ENCODE measurements at places on chromosomes 2 and 18. TPM values are rescaled to one million over a fixed set of nuclear protein-coding genes. Genes with fewer than 3 reads are reported as not detected.

PSME4 gene
- 51.0 TPM for total RNA-seq

CHAC2 gene
- 6.0 TPM for total RNA-seq

KCNG3 gene
- not detected for total RNA-seq

KLHL30 gene
- total RNA-seq, result 22.0 TPM

SERPINB12 gene
- total RNA-seq, result not detected

GAREM1 gene
- total RNA-seq, result 20.8 TPM

GREB1 gene
- total RNA-seq, result 8.2 TPM

SERPINB4 gene
- not detected for total RNA-seq

CAVIN2 gene
- 119 TPM for total RNA-seq

FBXO36 gene
- total RNA-seq, result 0.55 TPM

CLEC4F gene
- 0.25 TPM for total RNA-seq

LIMS3 gene
- total RNA-seq, result 2.6 TPM

CENPA gene
- not detected for total RNA-seq

ARHGEF4 gene
- total RNA-seq, result 3.8 TPM

DTNB gene
- 5.9 TPM for total RNA-seq

ECEL1 gene
- 0.37 TPM for total RNA-seq

AQP12B gene
- total RNA-seq, result not detected

CARF gene
- total RNA-seq, result 5.3 TPM

SNORC gene
- 1.3 TPM for total RNA-seq

ARL4C gene
- 1.5 TPM for total RNA-seq

EHD3 gene
- 32.4 TPM for total RNA-seq

CRYBA2 gene
- not detected for total RNA-seq

All from left ventricle myocardium superior (tissue), 1 donor.